Adrenal gland (tissue), 19 donors: ENCODE measurements at places on chromosomes 13 and 19. TPM values are rescaled to one million over a fixed set of nuclear protein-coding genes. Genes with fewer than 3 reads are reported as not detected.

TMPRSS9 gene
- 1.6 TPM for total RNA-seq

ZMYM2 gene
- 125 TPM for total RNA-seq

PNMA8C gene
- total RNA-seq = 3.3 TPM

PSG11 gene
- total RNA-seq = not detected

DDX39A gene
- 30.7 TPM for total RNA-seq

GRCh38 chr13:111344471-111345191, 24.2 kb downstream of the TEX29 start:
- no peak for DNase-seq
- H3K27me3 ChIP-seq = no peaks in the 10 kb centered on the region
- no peak overlapping the region for H3K4me3 ChIP-seq

GRCh38 chr19:41422955-41423354, 4.2 kb downstream of the B3GNT8 start:
- H3K27me3 ChIP-seq = no peaks in the 10 kb centered on the region
- no peak overlapping the region for H3K4me3 ChIP-seq
- H3K27ac ChIP-seq = no peak overlapping the region
- H3K4me1 ChIP-seq = peaks cover 13% of the 10 kb centered on the region

GRCh38 chr19:32873247-32873959, 3.8 kb upstream of the SLC7A9 start:
- no peaks in the 10 kb centered on the region for H3K4me1 ChIP-seq
- no peak overlapping the region for H3K27ac ChIP-seq
- DNase-seq = no peak
- H3K4me3 ChIP-seq = no peak overlapping the region
- H3K36me3 ChIP-seq = no peaks in the 10 kb centered on the region
- no peaks in the 10 kb centered on the region for H3K27me3 ChIP-seq

GRCh38 chr19:4584670-4585460, 25.4 kb upstream of the SEMA6B start:
- no peak for DNase-seq
- peaks cover 13% of the 10 kb centered on the region for H3K4me1 ChIP-seq
- no peaks in the 10 kb centered on the region for H3K27me3 ChIP-seq
- H3K4me3 ChIP-seq = peak overlapping the region; percentile 65
- peak overlapping the region; percentile 53 for H3K27ac ChIP-seq

- H3K27me3 ChIP-seq = no peaks in the 10 kb centered on the region
- H3K27ac ChIP-seq = no peak overlapping the region
- no peak for DNase-seq
- H3K4me3 ChIP-seq = no peak overlapping the region
- peaks cover 62% of the 10 kb centered on the region for H3K4me1 ChIP-seq
Measured at GRCh38 chr13:45468635-45469034, 3.9 kb downstream of the COG3 start.

- H3K27me3 ChIP-seq = peaks cover 5% of the 10 kb centered on the region
- no peaks in the 10 kb centered on the region for H3K36me3 ChIP-seq
- H3K27ac ChIP-seq = no peak within 1 kb of the TSS
- no peaks in the 10 kb centered on the region for H3K4me1 ChIP-seq
- DNase-seq = peak; percentile 40
Measured at GRCh38 chr19:50639121-50640112, at the start of gene SYT3. Gene SYT3 (minus strand): TSS chr19:50639881. CDS start chr19:50637411, 2,470 bp downstream.

- DNase-seq = peak; percentile 99
- H3K4me1 ChIP-seq = peaks cover 68% of the 10 kb centered on the region
- no peaks in the 10 kb centered on the region for H3K27me3 ChIP-seq
Measured at GRCh38 chr19:2168619-2169424, 5.1 kb downstream of the DOT1L start.

DNA sequence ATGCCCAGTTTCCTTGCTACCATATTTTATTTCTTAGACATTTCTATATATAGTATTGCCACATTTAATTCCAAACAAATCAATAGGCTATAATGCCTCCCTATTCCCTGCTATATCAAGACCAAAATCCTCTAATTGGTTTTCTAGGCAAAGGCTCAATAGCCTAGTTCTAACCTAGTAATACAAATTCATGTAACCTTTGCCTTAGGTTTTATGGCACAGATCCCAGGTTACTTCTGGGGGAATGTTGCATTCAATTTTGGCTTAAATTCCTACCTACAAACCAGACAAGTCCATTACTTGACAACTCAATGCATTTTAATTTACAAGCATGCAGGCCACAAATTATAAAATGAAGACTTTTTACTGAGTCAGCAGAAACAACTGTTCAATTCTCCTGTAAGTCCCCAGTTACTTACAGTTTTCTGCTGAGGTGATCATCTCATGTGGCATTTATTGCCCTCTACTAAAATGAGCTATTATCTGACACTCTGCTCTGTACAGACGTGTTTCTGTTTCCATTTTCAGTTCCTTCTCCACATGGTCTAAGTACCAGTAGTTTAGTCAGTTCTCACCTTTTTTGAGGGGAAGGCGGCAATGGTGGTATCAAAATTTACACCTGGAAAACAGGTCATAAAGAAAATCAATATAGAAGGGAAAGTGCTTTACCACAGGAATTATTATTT, 11.7 kb downstream of the KCNRG start:
- no peak for DNase-seq
- H3K36me3 ChIP-seq = no peaks in the 10 kb centered on the region
- no peaks in the 10 kb centered on the region for H3K27me3 ChIP-seq
- H3K4me3 ChIP-seq = no peak overlapping the region
- H3K4me1 ChIP-seq = no peaks in the 10 kb centered on the region

- no peak overlapping the region for H3K27ac ChIP-seq
- H3K36me3 ChIP-seq = no peaks in the 10 kb centered on the region
- no peak overlapping the region for H3K4me3 ChIP-seq
- H3K4me1 ChIP-seq = no peaks in the 10 kb centered on the region
- no peak for DNase-seq
- H3K27me3 ChIP-seq = no peaks in the 10 kb centered on the region
Measured at GRCh38 chr13:37139356-37139755, 33.9 kb upstream of the CSNK1A1L start.

- no peak overlapping the region for H3K27ac ChIP-seq
- no peaks in the 10 kb centered on the region for H3K4me1 ChIP-seq
- H3K36me3 ChIP-seq = no peaks in the 10 kb centered on the region
- DNase-seq = no peak
- no peak overlapping the region for H3K4me3 ChIP-seq
- no peaks in the 10 kb centered on the region for H3K27me3 ChIP-seq
Measured at GRCh38 chr19:10321417-10321797, 5.6 kb upstream of the FDX2 start.
